ENCODE measurements at places on chromosomes 3 and 15.
A peak's percentile ranks its signal among the peaks of the same experiment; 100 is the strongest.

GRCh38 chr3:13152826-13153710 lies 79.8 kb upstream of the IQSEC1 start:
- no peak for DNase-seq

GRCh38 chr3:161557445-161558150 lies 61.0 kb downstream of the OTOL1 start:
- DNase-seq: no peak

GRCh38 chr3:165669504-165669903 lies 167.7 kb downstream of the BCHE start:
- DNase-seq: no peak

- no peak for DNase-seq
Observed at GRCh38 chr15:86653344-86654197, 573.9 kb downstream of the AGBL1 start.

DNA sequence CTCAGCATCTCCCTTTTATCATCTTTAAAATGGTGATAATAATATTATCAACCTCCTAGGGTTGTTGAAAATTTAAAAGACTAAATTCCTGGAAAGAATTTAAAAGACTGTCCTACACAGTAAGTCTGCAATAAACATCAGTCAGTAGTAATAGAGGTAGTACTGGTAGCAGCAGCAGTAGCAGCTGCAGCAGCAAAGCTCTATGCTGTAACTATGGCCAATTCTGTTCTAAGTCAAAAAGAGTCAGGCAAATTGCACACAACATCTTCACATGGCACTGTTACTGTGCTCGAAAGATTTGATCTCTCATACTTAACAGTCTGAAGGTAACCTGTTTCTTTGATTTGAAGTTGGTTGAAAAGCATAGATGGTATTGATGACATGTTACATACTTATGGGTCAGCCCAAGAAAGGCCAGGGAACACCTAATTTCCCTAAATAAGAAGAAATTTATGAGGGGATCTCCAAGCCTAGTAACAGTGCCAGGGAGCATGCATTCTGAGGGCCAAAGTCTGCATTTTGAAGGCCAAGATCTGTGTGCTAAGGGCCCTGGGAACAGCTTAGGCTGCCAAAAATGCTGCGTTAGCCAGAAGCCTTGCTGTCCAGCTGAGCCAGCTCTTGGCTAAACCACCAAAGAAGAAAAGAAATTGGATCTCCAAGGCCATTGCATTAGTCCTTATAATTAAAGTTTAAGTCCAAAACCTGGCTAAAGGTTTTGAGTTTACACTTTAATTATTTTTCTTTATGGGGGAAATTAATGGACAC lies 68.2 kb downstream of the SIDT1 start:
- DNase-seq: no peak

DNA sequence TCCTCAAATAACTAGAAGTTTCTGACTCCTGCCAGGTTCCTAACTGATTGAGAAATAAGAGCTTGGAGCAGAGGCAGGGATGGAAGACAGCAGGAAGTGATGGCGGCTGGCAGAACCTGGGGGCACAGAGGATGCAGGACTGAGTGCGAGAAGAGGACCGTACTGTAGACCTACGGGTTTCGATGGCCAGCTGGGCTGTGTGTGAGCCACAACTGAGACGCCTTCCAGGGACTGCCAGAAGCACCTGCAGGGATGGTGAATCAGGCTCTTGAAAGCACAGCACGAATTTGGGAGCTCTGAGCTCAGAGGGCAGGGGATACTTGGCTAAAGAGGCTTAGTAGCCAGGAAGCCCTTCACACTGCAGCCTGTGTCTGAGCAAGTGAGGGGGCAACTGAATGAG lies 165.6 kb downstream of the ABHD5 start:
- DNase-seq: no peak

GRCh38 chr3:109275702-109276293 lies 40.5 kb downstream of the DPPA2 start:
- DNase-seq: peak; percentile 43

DNA sequence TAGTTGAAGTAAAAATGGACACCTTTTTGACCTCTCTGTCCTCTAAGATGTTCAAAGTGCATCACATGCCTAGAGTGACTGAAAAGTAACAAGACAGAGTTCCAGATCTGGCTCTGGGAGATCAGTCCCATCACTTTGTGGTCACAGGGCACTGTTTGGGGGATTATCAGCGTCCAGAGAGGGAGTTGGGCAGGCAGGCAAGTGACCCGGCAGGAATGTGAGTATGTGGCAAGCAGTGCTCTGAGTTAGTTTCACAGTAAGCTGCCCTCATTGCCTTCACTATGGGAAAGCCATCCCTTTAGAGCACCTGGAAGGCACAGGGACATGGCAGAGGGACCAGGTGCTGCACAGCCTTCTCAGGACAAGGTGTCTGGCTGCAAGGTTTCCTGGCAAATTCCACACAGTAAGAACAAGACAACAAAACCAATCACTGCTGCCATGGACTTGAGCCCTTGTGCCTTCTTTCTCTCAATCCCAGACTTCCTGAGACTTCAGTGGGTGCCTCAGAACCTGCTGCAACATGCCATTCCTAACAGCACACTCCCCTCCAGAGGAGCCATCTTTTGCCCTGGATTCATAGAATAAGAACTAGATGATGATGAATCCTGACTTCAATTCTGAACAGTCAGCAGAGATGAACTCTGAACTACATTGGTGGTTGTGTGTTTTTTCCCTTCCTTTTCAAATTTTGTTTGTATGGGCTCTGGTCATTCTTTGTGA lies 55.2 kb downstream of the TIPARP start:
- no peak for DNase-seq
